Kidney (tissue), 22 donors: ENCODE measurements at places on chromosomes 6 and 20. TPM values are rescaled to one million over a fixed set of nuclear protein-coding genes. Genes with fewer than 3 reads are reported as not detected.

KIF6 gene
- 2.9 TPM for total RNA-seq

DNA sequence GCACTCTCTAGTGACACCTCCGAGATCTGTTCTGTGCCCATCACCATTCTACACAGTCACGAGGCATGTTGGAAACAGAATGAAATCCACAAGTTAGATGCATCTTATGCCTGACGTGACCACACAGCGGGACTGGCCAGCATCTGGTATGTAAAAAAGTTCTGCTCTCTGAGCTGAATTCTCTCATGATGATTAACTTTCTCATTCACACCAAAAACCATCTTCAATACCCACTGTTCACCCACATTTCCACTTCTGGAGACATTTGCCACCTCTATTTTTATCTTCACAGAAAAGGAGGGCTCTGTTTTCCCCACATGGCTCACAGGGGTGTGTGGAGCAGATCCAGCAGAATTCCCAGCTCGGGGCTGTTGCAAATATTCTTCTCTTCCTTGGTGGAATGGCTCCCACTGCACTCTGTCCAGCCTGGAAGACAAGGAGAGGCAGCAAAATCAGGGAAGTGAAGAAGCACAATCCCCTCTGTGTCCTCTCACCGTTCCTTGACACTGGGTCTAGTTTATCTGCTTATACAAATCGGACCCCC is 303.4 kb downstream of the TAF4 start:
- H3K27ac ChIP-seq, result no peak overlapping the region
- no peak for DNase-seq
- no peaks in the 10 kb centered on the region for H3K4me1 ChIP-seq
- no peaks in the 10 kb centered on the region for H3K36me3 ChIP-seq
- H3K27me3 ChIP-seq, result no peaks in the 10 kb centered on the region

DNA sequence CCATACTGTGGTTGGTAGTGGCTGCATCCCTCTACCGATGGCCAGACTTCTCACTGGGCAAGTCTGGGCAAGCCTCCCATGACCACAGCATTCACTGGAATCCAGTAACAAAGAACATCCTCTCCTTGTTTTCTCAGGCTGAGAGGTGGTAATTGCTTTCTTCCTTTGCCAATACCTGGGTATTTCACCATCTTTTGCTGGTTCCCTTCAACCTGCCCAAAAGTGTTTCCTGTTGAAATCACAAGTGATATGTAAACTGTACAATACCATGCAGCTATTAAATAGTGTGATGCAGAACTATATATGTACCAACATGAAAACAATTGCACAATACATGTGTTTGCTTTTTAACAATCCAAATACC is at the start of gene PTCHD4:
Gene PTCHD4, minus strand, starts transcription at position 55 of the 364 bp plus-strand sequence. CDS start 42,240 bp downstream, outside the sequence.
- no peak within 1 kb of the TSS for H3K27ac ChIP-seq
- H3K4me1 ChIP-seq, result no peaks in the 10 kb centered on the region
- H3K36me3 ChIP-seq, result no peaks in the 10 kb centered on the region

MMUT gene
- total RNA-seq, result 26.6 TPM

PRND gene
- total RNA-seq, result not detected
